Cardiac septum (tissue), 1 donor: ENCODE measurements at places on chromosomes 6 and 20. TPM values are rescaled to one million over a fixed set of nuclear protein-coding genes. Genes with fewer than 3 reads are reported as not detected.

GRCh38 chr20:32762754-32763201 lies 593 bp downstream of the DNMT3B start:
- no peak for DNase-seq

DNA sequence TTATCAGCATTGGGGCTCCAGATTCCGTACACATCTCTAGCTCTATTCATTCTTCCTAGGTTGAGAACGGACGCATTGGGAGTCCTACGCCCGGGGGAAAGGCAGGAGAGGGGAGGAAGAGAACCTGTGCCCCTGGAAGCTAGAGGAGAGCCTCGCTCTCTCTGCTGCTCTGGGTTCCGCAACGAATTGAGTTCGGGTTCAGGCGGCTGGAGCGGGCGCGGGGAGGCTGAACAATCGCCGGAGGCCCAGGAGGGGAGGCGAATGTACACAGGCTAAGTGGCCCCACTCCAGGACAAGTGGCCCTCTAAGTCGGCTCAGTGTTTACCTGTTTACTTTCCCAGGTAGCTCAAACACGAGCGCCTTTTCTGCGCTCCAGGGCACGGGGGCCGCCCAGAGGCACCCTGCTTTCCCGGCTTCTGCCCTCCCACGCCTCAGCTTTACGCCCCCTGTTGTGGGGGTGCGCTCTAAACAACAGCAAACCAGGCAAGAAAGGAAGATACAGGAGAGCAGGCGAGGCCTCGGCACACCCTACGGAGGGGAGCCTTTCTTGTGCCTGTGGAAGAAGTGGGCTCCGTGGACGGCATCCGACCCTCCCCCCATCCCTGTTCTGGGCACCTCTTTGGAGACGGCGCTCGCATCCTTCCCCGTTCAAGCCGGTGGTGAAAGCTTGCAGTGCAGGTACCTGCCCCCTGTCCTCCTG lies 4.6 kb upstream of the NKX2-2 start:
- no peak for DNase-seq

DNA sequence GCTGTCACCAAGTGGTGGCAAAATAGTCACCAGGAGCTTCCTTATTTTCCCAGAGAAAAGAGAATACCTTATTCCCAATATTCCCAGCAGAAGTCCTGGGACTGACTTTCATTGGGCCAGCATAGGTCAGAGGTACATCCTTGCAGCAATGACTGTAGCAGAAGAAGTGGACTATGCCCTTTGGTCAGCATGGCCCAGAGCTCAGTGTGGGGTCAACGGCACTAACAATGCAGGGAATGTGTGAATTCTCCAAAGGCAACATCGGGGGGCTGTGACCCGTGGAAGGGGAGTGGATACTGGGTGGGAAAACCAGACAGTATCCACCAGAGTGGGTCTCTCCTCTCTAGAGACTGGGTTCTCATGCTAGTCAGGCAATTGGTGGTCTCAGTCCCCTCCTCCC lies 15.6 kb upstream of the LBP start:
- no peak for DNase-seq

The DNAAF9 gene
- 29.1 TPM for total RNA-seq

The TRIM15 gene
- not detected for total RNA-seq

The TXLNB gene
- 135 TPM for total RNA-seq
